ENCODE measurements at places on chromosomes 1 and 21.

GRCh38 chr1:67748630-67749029, 63.6 kb downstream of the GADD45A start:
- no peak for DNase-seq

GRCh38 chr1:38102636-38103035, 56.0 kb upstream of the POU3F1 start:
- no peak for DNase-seq

DNA sequence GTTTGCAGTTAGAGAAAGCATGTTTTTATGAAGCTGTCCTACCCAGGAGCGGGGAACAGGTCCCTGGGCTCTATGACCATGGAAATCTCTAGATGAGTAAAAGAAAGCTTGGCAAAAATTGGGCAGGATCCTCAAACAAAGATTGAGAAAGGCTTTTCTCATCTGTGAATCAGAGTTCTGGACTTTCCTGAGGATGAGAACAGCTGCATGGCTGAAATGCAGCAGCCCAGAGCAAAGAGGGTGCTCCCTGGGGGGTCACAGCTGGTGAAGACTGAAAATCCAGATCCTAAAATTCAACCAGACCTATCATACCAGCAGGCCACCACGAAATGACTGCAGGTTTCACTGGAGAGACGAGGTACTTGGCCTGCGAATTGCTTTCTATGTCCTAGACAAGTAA, 65.7 kb upstream of the APP start:
- DNase-seq: no peak

- no peak for DNase-seq
These were observed 40.4 kb downstream of the LDLRAD2 start for GRCh38 chr1:21852282-21853130.

GRCh38 chr21:41976611-41977010, 22.8 kb upstream of the C2CD2 start:
- DNase-seq: no peak

GRCh38 chr1:235025422-235025984, 103.1 kb downstream of the TOMM20 start:
- no peak for DNase-seq

- no peak for DNase-seq
These were observed 121.2 kb downstream of the CDC42BPA start for GRCh38 chr1:227197064-227197463.

DNA sequence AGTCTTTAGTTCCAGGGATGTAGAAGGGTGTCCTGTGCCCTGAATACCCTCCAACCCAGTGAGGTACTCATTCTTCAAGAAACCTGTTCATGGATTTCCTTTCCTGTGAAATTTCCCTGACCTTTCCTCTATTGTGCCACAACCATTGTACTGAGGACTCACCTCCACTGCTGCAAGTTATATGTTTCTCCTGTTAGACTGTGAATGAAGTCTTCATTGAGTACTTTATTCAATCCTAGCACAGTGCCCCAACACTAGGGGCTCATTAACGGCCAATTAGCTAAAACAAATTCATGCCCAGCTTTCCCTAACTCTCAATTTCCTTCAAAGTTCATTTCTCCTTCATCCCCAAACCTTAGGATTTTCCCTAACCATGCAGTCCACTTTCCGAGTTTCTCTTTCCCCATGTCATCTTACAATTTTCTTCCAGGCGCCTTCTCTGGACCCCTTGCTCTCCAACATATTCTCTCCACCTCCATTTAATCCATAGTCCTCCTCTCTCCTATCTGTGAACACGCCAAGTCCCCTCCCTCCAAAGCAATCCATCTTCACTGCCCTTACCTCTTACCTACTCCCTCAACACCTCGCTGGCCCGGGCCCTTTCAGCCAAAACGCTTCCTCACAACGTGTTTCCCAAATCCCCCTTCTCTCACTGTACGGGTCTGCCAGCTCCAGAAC, 1.3 kb downstream of the TRIM33 start:
- no peak for DNase-seq

DNA sequence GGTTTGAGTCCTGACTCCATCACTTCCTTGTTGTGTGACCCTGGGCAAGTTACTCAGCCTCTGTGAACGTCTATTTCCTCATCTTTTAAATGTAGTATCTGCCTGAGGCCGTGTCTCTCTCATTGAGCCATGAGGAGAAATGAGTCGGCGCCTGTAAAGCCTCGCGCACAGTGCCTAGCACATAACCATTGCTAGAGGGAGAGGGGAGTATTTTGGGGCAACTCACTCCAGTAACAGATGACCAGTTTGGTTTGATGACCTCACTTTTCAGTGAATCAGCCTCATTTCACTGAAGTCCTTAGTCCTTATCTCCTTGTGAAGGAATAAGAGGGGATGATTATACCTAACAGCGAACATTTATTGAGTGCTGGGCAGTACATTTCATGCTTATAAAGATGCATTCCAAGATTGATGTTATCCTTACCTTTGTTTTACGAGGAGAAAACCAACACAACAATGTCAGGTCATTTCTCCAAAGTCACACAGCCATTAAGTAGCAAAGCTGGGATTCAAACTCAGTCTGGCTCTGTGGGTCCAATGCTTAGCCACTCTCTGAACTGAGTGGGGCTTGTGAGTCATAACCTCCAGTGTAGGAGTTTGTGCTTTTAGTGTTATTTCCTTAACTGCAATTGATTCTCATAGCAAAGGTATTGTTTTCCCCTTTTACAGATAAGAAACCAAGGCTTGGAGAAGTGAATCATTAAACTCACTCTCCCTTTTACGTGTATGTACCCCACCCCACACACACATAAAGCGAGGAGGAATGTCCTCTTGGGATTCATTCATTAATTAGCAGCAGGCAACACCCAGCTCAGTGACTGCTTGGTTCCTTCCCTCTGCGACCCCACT, 25.9 kb downstream of the KCNC4 start:
- no peak for DNase-seq

GRCh38 chr1:178774263-178774662, 49.2 kb downstream of the RALGPS2 start:
- peak; percentile 1 for DNase-seq

DNA sequence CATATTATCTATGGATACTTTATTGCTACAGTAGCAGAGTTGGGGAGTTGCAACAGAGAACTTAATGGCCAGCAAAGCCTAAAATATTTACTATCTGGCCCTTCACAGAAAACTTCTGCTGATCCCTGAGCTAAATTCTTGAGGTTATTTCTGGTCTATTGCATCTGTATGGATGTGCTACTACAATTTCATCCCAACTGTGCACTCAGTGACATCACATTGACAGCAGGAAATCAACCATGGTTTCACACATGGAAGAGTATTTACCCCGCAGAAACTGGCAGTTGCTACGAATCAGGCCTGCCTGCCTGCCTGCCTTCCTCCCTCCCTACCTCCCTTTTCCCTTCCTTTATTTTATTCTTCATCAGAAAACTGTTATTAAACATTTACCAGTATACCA, 12.1 kb downstream of the CLCA2 start:
- DNase-seq: peak; percentile 75

DNA sequence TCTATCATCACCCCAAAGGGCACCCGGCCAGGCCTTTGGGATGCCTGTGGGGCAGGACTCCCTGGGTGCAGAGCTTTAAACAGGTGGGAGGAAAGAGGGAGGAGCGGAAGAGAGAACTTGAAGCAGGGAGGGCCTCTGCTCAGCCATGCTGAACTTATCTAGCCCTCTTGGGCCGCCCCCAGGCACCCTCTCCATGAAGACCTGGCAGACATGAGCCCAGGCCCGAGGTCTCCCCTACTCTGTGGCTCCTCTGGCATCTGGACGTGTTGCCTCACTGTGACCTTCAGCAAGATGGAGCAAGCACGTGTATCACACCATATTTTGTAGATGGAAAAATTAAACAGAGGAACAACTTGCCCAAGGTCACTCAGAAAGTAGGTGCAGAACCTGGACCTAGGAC, 711.4 kb downstream of the MATN1 start:
- no peak for DNase-seq

GRCh38 chr1:202283379-202283844, 58.3 kb downstream of the UBE2T start:
- DNase-seq: peak; percentile 50

- peak; percentile 33 for DNase-seq
These were observed 37.1 kb upstream of the CTTNBP2NL start for GRCh38 chr1:112358798-112359408.

DNA sequence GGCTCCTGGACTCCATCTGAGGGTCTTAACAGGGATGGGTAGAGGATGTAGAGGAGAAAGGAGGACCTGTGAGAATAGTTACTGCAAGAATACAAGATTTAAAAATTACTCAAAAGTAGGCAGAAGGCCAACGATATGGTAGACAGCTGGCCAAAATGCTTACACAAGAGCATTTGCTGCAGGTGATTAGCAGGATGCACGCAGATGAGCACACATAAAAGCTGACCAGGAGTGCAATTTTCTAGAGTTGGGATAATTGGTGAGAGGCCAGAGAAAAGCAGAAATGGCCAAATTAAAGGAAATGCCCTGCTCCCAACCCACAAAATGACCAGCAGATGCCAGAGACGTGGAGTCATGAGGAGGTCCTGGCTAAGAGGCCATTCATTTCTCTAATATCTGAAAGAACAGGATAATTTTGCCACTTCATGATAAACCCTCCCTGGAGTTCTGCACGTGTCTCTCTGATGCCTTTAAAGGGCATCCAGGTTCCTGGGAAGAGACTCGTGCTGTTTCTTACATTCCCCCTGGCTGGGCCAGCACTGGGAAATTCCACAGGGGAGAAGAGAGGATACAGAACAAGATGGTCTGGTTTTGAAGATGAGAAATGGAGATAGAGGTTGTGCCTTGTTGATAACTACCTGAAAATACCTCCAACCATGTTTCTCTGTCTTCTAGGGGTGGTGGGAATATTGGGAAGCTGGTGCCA, 62.3 kb upstream of the KCNA3 start:
- no peak for DNase-seq

GRCh38 chr1:81811757-81812371, 11.1 kb downstream of the ADGRL2 start:
- DNase-seq: no peak

- DNase-seq: peak; percentile 78
These were observed at the start of gene TGFBR3 for GRCh38 chr1:91885716-91886506. TGFBR3 (minus strand) TSS chr1:91886151; CDS start chr1:91861531, 24,620 bp downstream.

DNA sequence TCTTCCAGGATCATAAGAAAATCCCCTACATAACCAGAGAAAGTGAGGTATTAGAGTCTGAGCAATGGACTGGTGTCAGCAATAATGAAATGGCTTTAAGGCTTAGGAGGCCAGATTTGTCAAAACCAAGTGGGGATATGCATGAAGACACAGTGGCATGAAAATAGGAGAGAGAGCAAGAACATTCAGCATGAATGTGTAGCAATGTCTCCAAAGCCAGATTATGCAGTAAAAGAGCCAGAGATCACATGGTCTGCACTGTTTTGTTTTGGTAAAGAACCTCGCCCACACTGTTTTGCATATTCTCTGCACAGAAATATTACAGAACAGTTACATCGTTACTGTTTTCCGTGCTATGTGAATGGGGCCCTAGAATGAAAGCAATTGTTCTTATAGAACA, 589.4 kb downstream of the PLPP3 start:
- DNase-seq: no peak

- peak; percentile 60 for DNase-seq
These were observed 103.5 kb upstream of the ZBTB40 start for GRCh38 chr1:22347854-22348760.

DNA sequence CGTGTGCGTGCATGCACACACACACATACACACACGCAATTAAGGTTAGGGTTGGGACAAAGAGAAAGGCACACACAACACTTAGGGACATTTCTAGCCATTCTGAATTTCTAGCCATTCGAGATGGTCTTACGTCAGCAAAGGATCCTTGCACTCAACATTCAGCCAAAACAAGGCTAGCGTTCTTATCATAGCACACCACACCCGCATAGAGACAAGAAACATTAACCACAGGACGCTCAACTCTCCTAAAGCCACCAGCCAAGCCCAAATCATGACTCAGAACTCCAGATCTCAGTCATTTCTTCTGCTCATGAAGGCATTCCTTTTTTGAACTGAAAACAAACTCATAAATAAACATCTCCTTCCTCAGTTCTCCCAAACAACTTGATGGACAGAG, 106.8 kb downstream of the LMO4 start:
- no peak for DNase-seq

- no peak for DNase-seq
These were observed 32.3 kb downstream of the RCAN1 start for GRCh38 chr21:34582506-34583150.

- DNase-seq: peak; percentile 56
These were observed 543 bp upstream of the EPHB2 start for GRCh38 chr1:22709891-22710700.

DNA sequence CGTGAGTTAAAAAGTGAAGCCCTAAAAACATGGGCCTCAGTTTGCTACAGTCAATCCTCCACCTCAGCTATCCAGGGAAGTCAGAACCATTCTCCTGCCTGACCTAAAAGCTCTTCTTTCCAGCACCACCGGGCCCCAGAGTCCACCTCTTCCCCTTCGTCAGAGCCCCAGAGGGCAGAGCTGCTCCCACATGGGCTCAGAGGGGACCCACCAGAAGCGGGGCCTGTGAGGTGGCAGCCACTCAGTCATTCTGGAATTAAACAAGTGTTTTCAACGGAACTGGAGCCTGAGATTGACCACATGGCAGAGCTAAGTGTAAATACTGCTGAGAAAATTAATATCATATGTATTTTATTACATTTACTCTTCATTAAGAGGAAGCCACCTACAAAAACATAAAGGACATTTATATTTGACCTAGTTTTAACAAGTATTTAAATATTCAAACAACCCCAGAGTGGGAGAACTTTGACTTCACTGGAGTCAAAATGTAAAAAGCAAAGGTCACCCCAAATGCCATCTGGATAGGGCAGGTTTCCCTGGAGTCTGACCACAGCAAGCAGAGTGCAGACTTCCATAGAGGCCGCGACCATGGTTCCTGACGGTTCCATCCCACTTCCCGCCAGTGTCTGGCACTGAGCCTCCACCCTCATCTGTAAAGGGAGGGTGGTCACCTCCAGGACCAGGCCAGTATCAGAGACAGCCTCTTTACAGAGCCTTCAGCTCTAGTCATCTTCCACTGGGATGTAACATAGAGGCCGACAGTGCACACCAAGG, 1.8 kb downstream of the SUMO3 start:
- no peak for DNase-seq

DNA sequence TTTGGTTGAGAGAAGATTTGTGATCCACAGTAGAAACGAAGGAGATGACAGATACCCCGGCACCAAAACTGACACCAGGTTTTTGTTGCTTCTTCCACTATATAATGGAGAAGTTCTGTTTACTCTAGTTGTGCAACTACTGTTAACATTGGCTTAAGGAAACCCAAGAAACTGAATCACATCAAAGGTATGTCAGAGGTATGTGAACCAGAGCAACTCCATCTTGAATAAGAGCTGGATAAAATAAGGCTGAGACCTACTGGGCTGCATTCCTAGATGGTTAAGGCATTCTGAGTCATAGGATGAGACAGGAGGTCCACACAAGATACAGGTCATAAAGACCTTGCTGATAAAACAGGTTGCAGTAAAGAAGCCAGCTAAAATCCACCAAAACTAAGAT, 173.7 kb upstream of the CAMK1G start:
- DNase-seq: no peak

GRCh38 chr1:200180821-200181220, 153.3 kb downstream of the NR5A2 start:
- no peak for DNase-seq

GRCh38 chr1:230865062-230865817, 3.1 kb downstream of the C1orf198 start:
- no peak for DNase-seq

- DNase-seq: no peak
These were observed 102.8 kb downstream of the KCTD3 start for GRCh38 chr1:215669806-215670491.
